Stimulated activated CD8-positive, alpha-beta memory T cell treated with anti-CD3 and anti-CD28 coated beads, Interleukin-15, amount 100 ng/mL, for 48 hours (primary cell): ENCODE measurements at places on chromosomes 7 and 10.

DNA sequence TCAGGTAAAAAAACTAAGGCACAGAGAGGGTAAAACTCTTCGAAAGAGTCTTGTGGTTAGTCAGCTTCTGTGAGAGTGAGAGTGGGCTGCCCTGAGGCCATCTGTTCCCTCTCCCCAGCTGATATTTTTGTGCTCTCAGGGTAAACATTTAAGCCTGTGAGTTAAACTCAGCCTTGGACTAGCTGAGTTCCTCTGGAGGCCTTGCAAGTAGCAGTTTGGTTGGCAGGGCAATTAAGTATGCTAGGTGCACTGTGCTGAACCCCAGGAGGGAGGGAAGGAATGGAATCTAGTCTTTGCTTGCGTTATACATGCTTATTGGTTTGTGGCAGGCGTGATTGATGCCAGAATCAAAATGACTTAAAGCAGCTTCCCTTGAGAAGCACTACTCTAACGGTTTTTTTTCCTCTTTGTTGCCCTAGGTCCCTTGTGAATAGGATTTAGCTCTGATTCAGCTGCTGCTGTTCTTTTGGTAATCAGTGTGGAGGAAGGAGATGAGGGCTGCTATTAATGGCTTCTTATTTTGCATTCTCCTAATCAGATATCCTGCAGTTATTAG, 140.2 kb downstream of the AUTS2 start:
- DNase-seq: no peak

DNA sequence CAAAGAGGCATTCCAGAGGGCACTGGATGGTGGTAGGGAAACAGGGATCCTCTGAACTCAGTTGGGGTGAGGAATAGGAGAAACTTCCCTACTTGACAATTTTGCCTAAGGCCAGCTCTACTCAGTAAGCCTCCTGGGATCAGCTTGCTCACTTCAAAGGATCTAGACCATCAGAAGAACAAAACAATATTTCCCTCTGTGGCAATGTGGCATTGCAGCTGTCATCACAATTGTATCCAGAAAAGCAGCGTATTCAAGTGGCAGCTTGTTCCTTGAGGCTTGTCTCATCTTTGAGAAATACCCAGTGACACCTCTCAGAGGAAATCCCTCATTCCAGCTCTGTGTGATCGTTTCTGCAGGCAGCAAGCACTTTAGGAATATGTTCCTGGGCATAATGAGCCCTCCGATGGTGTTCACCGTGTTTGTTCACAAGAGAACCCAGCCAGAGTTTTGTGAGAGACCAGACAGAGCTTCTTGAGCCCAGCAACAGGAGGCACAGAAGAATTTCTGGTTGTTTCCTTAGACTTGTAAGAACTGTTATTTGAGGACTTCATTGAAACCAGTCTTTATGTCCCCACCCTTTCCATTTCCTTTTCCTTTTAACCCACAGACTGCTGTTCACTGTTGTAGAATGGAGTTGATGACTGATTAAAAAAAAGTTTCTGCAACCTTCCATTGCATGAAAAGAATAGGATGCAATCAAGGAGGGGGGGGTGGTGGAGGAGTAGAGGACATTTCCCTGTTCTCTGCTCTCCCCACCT, 747.3 kb downstream of the LRMDA start:
- DNase-seq: no peak

DNA sequence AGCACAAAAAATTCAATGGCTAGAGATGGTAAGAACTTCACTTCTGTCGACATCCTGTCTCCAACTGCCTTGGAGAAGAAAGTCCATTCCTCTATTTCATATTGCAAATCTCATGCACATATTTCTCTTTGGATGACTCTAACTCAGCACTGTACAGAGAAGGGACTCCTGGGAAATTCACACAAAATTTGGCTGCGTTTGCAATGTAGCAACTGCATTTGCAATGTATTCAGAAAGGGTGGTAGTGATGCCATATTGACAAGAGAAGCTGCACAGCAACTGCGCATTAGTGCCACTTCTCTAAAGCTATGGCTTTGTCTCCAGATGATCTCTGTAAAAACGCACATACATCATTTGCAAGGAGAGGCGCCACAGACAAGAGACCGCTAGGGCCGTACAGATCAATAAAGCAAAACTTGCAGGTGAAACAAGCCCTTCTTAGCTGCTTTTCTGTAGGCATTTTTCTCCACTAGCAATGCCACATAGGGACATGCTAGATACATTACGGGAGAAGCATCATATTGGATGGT, 389.5 kb downstream of the TCERG1L start:
- DNase-seq: no peak

DNA sequence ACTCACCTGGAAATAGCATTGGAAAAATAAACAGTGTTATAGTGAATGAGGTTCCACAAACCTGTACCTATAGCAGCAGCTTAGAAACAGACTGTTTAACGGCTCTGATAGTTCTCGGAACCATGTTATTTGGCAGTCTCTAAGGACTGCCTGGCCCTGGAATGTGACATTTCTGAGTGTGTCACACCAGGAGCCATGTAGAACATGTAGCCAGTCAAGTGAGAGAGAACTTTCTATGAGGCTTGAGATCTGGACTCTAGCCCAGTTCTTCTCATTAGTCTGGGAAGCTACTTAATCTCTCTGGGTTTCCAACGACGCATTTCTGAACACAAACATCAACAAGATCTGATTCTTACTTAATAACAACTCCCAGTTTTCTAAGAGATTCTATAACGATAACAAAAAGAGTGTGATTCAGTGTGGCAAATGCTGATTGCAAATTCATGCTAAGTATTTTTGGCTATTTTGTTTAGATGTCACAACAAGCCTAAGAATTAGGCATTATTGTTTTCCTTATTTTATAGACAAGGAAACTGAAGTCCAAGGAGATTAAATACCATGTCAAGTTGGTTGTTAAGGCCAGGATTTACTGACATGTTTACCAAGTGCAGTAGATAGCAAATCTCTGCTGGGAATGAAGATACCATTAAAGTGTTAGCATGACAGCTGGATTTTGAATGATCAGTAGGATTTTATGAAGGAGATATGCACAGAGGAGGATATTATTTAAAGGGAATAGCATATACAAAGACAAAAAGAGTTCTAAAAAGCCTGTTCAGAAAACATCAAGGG, 47.2 kb downstream of the APBB1IP start:
- DNase-seq: no peak

DNA sequence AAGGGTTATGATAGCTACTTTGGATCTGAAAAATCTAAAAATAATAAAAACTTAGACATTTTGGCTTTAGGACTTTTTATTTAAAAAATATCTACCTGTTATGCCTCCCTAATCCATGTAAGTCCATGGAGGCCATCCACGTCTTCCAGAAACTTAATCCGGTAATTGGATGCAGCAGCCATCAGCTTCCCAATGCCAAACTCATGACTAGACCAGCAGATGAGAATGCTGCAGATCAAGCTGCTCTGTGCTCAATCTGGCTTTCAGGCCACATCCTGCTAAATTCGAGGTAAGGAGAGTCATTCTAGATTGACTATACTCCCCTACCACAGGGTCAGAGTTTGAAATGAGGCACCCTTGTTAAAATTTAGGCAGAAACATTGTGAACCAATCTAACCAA, 168.5 kb upstream of the TCERG1L start:
- no peak for DNase-seq

GRCh38 chr7:83643012-83643411, 5.9 kb downstream of the SEMA3E start:
- no peak for DNase-seq

GRCh38 chr10:51124852-51125251, 50.6 kb downstream of the PRKG1 start:
- DNase-seq: no peak

DNA sequence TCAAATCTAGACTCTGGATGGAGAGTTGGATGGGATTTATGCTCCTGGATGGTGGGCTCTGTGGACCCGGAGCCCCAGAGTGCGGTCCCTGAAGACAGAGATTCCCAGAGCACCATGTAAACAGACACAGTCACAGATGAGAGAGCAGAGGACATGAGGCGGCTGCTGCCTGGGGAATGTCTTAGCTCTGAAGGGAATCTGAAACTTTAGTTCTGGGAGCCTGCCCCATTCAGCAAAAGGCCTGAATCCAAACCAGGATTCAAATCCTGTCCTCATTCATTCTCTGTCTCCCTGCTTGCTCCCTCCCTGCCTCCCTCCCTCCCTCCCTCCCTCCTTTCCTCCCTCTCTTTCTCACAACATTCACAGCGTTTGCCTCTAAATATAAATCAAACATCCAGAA, 49.5 kb upstream of the CALD1 start:
- DNase-seq: no peak

DNA sequence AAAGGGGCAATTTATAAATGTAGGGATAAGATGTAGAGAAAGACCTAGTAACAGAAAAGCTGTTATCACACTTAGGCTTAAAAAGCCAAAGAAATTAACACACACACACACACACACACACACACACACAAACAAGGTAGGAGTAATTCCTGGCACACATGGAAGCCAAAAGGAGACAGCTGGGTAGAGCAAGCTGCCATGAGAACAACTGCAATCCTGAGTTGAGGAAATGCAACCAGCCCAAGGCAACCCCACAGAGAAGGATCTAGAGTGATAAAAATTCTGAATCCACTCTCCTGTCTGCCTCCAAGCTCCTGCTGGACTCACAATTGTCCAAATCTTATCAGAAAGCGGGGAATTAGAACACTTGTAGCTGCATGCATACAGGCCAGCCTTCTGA, 229.1 kb upstream of the DGKB start:
- DNase-seq: no peak

GRCh38 chr7:27140126-27140857, 3.2 kb downstream of the HOXA5 start:
- no peak for DNase-seq

DNA sequence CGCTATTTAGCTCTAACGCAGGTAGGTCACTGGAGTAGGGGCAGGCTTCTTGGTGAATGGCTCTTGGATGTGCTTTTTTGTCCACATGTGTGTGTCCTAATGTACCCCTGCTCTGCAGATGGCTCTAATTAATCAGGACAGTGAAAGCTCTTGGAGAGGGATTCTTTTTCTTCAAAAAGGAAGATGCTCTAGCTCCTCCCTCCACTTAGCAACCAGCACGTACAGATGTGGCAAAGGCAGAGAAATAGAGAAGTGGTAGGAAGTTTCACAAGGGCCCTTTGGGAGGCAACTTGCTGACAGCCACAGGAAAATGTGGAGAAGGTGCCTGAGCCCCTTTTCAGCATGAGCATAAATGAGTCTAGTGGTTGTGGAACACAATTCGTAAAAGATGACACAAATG, 221.7 kb downstream of the PLXNA4 start:
- DNase-seq: no peak

DNA sequence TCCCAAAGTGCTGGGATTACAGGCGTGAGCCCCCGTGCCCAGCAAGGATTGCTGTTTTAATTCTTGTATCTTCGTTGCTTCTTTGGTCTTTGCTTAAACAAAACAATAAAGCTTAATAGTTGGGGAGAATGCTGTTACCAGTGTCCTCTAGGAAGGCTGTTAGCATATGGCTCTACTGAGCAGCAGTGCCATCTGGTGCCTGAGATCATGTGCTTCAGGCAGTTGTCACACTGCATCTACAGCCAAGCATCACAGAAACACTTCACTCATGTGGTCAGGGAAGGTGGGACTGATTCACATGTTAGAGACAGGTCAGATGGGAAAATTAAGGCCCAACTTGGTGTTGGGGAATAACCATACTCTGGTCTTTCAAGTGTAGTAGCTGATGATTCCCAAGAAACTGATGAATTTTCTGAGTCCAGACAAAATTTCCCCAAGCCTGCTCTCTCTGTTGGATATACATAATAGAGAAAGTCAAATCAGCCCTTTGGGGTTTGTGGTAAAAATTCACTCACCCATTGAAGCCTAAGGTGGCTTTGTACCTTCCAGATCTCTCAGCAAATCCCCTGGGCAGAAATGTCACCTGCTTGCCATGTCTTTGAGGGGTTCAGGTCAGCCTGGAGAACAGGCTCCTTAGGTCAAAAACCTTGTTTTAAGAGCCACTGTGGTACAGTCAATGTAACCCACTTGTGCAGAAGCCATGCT, 28.4 kb downstream of the UBE2D4 start:
- DNase-seq: no peak

DNA sequence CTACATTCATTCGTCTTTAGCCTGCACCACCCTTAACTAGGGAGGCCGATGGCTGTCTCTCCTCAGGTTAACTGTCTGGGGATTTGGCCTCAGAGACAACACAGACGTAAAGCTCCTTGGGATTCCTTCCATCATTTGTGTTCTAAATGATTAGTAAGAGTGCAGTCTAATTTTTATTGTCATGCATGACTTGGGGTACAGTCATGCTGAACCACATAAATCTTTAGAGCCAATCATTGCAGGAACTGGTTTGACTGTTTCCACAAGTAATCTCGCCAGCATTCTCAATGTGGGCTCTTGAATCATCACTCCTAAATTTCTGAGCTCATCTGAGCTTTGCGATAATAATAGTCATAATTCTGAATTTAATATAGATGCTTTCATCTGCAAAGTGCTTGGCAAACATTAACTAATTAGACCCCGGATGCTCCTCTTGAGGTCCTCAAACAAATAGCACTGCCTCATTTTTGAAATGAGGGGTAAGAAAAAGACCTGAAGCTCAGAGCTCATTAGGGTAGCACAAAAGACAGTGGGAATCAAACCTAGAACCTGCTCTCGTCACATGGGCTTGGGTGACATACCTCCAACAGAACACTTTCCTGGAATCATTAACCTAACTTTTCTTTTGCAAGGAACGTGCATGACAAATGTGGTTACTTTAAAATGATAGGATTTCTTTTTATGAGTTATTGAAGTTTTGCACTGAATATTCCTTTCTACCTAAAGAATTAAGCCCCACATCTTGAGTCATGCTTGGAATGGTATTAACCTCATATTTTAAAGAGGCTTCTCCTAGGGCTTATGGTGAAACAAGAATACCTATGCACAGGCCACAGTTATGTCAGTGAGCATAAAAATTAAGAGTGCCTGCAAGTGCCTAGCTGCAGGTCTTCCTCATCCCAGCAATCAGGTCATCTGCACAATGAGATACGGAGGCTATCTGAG, 118.9 kb upstream of the NRP1 start:
- DNase-seq: no peak

GRCh38 chr10:61342858-61343572, 110.2 kb downstream of the TMEM26 start:
- DNase-seq: no peak

GRCh38 chr10:121678631-121679174, 80.5 kb upstream of the FGFR2 start:
- DNase-seq: no peak

DNA sequence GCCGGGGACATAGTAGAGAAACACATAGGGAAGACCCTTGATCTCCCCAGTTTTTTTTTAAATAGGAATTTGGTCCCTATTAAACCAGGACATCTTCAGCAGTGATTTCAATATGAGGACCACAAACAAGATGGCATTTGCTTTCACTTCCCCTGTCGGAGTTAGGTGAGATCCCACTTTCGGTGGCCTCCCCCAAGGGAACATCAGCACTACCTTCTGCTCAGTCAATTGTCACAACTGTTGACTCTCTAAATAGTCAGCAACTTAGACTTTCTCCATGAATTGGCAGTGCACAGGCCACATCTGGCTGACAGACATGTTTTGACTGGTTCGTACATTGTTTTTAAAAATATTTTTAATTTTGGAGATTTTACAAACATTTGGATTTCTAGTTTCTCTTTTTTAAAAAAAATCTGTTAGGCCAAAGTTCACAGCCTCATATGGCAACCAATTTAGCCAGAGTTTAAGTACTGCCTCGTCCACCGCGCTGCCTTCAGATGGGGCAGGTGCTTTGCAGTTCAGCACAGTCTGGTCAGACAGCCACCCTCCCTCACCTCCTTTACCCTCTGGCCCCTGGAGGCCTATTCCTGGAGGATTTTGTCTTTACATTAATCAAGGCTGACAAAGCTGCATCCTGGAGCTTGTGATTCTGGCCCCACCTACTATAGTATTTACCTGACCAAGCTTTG, 139.2 kb upstream of the PRR15 start:
- DNase-seq: no peak
